ENCODE measurements at places on chromosomes 12 and 14. TPM values are rescaled to one million over a fixed set of nuclear protein-coding genes. Genes with fewer than 3 reads are reported as not detected.

Gene TDRD9
- 0.14 TPM for total RNA-seq

Gene NR1H4
- total RNA-seq: not detected

Gene IL22
- not detected for total RNA-seq

Gene PLEKHD1
- total RNA-seq: 0.03 TPM

Gene TAS2R20
- 0.10 TPM for total RNA-seq

Gene GRIP1
- total RNA-seq: 1.6 TPM

Gene MIPOL1
- 3.0 TPM for total RNA-seq

All from A549 treated with Mapracorat at 1 μM for 4 hours (cell line).